ENCODE measurements at places on chromosomes 1 and 21.

- H3K4me3 ChIP-seq = no peak overlapping the region
- H3K27me3 ChIP-seq = no peaks in the 10 kb centered on the region
- peaks cover 11% of the 10 kb centered on the region for H3K4me1 ChIP-seq
- no peak for DNase-seq
- peaks cover 13% of the 10 kb centered on the region for H3K36me3 ChIP-seq
- H3K27ac ChIP-seq = no peak overlapping the region
Observed at GRCh38 chr1:86866665-86867064, 47.3 kb downstream of the SELENOF start.

- no peaks in the 10 kb centered on the region for H3K36me3 ChIP-seq
- peaks cover 53% of the 10 kb centered on the region for H3K4me1 ChIP-seq
- no peak for DNase-seq
- H3K27me3 ChIP-seq = no peaks in the 10 kb centered on the region
- no peak overlapping the region for H3K27ac ChIP-seq
- no peak overlapping the region for H3K4me3 ChIP-seq
Observed at GRCh38 chr1:64043288-64043687, 160.1 kb upstream of the UBE2U start.

- no peaks in the 10 kb centered on the region for H3K4me1 ChIP-seq
- no peaks in the 10 kb centered on the region for H3K36me3 ChIP-seq
- DNase-seq = no peak
- no peak overlapping the region for H3K4me3 ChIP-seq
- H3K27ac ChIP-seq = no peak overlapping the region
Observed at GRCh38 chr1:63010913-63011660, 227.2 kb downstream of the ATG4C start.

- H3K27me3 ChIP-seq = no peaks in the 10 kb centered on the region
- H3K4me3 ChIP-seq = no peak overlapping the region
- H3K36me3 ChIP-seq = no peaks in the 10 kb centered on the region
- H3K27ac ChIP-seq = no peak overlapping the region
Observed at GRCh38 chr1:172405912-172406311, 14.6 kb upstream of the C1orf105 start.

- no peak overlapping the region for H3K27ac ChIP-seq
- H3K36me3 ChIP-seq = no peaks in the 10 kb centered on the region
- no peaks in the 10 kb centered on the region for H3K27me3 ChIP-seq
- no peak for DNase-seq
Observed at GRCh38 chr1:19679691-19680090, 15.0 kb downstream of the HTR6 start.

Data from PC-9 (cell line).